ENCODE measurements at places on chromosomes 5 and 9.

GRCh38 chr5:39175273-39175955, 43.9 kb downstream of the FYB1 start:
- no peak for DNase-seq

DNA sequence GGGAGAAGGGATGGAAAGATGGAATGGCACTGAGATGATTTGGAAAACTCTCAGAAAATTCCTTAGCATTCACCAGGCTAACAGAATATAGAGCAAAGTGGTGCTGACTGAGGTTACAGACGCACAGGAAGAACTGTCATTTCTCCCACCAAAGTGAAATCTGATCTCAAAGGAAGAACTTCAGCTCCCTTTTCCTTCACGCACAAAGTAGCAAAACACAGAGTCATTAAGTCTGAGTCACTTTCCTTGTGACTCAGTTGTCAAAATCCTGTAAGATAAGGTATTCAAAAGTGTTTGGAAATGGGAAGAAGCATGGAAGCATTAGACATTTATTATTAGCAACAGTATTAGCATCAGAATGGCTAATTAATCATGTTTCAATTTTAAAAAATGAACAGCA, 11.7 kb downstream of the MPDZ start:
- no peak for DNase-seq

DNA sequence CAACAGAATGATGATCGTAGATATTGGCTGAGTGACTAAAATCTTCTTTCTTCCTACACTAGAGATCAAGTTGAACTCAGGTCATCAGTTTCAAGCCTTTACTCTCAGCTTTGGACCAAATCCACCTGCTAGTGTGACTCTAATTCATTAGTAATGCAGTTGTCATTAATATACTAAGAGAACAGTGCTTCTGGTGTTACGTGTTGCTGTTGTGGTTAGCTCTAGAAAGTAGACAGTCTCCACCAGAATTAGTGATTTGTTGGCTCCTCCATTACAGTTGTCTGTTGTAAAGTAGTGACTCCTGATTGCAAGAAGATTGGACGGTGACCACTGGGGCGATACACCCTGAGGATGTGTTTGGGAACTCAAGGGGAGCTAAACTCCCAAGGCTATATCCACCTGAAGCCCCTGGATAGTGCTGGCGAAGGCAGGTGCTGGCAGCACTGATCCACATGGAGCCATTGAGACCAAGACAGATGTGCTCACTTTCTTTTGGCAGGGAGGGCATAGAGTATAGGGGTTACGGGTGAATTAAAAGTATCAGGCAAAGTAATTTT, 3.1 kb downstream of the CAMK4 start:
- DNase-seq: no peak

GRCh38 chr5:145497052-145497451, 338.1 kb downstream of the PRELID2 start:
- no peak for DNase-seq

GRCh38 chr5:124461157-124461556, 285.3 kb downstream of the ZNF608 start:
- no peak for DNase-seq

DNA sequence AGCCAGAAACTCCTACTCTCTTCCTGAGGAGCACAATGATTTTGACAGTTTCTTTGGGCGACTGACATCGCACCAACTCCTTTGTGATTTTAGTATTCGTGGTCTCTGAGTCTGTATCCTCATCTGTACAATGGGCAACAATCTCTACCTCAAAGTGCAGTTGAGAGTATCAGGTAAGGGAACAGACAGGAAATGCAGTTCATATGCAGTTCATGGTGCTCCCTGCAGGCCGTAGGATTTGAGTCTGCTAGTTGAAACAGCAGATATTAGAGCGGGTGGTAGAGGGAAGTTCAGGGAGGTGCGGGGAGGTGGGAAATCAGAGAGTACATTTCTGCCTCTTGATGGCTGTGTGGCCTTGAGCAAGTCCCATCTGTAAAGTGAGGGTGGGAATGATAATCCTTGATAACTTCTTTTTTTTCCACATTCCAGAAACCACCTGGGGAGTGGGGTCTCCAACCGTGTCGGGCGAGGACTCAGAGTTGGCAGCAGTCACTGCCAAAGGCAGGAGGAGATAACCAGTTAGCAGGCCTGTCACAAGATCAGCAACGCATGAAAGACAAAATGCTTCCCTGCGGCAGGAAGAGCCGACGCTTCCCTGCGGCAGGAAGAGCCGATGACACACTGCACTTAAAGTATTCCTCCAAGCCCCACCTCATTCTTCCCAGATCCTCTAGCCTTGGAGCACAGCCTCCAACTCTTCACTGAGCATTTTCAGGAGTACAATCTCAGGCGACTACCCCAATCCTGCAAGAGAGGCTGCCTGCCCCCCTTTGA, 6.0 kb upstream of the NEK6 start:
- no peak for DNase-seq

- no peak for DNase-seq
Measured at GRCh38 chr5:52840277-52841050, 52.7 kb downstream of the ITGA1 start.

- DNase-seq: no peak
Measured at GRCh38 chr5:111389390-111390082, 122.8 kb downstream of the STARD4 start.

GRCh38 chr5:123220621-123221146, 131.6 kb downstream of the PRDM6 start:
- DNase-seq: no peak

DNA sequence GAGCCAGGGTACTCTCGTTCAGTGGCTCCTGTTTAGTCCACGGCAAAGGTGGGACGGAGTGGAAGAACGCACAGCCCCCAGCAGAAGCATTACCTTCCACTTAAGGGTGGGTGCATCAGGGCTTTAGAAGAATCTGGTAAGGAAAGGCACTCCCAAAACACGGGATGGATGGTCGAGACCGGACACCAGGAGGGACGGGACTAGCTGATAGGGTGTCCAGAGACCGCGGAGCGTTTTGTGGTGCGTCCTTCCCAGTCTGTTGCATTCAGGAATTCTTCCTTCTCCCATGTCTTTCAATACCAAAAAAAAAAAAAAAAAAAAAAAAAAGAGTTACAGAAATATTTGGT, 545 bp upstream of the CTSV start:
- DNase-seq: no peak

GRCh38 chr5:139181835-139182452, 16.2 kb downstream of the SIL1 start:
- peak; percentile 38 for DNase-seq

- peak; percentile 34 for DNase-seq
Measured at GRCh38 chr5:142597546-142598337, 88.1 kb downstream of the FGF1 start.

GRCh38 chr9:16039218-16039987, 486.6 kb downstream of the CCDC171 start:
- DNase-seq: no peak
